ENCODE measurements at places on chromosomes 7 and 10. TPM values are rescaled to one million over a fixed set of nuclear protein-coding genes. Genes with fewer than 3 reads are reported as not detected.

Gene CDC14C
- total RNA-seq, result not detected

Gene SLC16A12
- total RNA-seq, result not detected

Gene TBATA
- not detected for total RNA-seq

Gene TMEM225B
- 0.31 TPM for total RNA-seq

Gene GPR146
- 2.9 TPM for total RNA-seq

Gene CDK5
- total RNA-seq, result 25.6 TPM

Gene UPK3B
- 9.8 TPM for total RNA-seq

Gene PIP
- not detected for total RNA-seq

Gene SPDYE16
- not detected for total RNA-seq

Gene SUN3
- 0.49 TPM for total RNA-seq

Gene SPDYE6
- total RNA-seq, result not detected

Gene KNDC1
- total RNA-seq, result 2.6 TPM

Gene FANK1
- total RNA-seq, result 19.1 TPM

All from Panc1 (cell line).